Stimulated activated CD4-positive, alpha-beta T cell treated with anti-CD3 and anti-CD28 coated beads, Interleukin-4, amount 100 ng/mL, for 24 hours (primary cell): ENCODE measurements at places on chromosomes 16 and 17.
A peak's percentile ranks its signal among the peaks of the same experiment; 100 is the strongest.

GRCh38 chr17:43864161-43864984 is 17.4 kb downstream of the CD300LG start:
- no peak for DNase-seq

DNA sequence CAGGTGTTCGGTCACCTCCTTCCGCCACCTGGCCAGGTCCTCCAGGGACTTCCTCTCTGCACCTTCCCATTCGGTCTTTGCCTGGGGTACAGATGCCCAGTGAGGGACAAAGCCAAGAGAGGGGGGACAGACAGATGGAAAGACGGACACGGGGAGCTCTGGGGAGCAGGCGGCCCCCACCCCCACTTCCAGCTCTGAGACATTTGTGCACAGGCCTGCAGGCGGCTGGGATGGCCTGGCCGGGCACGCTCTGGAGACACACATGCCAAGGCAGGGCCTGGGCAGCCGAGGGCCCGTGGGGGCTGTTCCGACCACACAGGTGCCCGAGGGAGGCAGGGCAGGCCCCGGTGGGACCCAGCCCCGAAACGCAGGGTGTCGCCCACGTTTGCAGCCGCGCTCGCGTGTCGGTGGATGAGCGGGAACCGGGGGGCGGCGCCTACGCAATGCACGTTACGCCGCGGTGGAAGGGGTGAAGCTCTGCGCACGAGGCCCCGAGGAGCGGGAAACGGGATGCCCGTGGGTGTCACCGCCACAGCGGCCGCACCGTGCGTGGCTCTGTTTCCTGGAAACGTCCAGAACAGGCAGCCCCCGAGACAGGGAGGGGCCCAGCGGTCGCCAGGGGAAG is 6.0 kb downstream of the PERCC1 start:
- DNase-seq: no peak

DNA sequence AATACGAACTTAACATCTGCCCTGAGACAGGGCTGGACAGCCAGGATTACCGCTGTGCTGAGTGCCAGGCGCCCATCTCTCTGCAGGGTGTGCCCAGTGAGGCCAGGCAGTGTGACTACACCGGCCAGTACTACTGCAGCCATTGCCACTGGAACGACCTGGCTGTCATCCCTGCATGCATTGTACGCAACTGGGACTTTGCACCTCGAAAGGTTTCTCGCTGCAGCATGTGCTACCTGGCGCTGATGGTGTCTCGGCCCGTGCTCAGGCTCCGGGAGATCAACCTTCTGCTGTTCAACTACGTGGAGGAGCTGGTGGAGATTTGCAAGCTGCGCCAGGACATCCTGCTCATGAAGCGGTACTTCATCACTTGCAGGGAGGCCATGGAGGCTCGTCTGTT is 33.7 kb downstream of the CDRT15L2 start:
- no peak for DNase-seq

DNA sequence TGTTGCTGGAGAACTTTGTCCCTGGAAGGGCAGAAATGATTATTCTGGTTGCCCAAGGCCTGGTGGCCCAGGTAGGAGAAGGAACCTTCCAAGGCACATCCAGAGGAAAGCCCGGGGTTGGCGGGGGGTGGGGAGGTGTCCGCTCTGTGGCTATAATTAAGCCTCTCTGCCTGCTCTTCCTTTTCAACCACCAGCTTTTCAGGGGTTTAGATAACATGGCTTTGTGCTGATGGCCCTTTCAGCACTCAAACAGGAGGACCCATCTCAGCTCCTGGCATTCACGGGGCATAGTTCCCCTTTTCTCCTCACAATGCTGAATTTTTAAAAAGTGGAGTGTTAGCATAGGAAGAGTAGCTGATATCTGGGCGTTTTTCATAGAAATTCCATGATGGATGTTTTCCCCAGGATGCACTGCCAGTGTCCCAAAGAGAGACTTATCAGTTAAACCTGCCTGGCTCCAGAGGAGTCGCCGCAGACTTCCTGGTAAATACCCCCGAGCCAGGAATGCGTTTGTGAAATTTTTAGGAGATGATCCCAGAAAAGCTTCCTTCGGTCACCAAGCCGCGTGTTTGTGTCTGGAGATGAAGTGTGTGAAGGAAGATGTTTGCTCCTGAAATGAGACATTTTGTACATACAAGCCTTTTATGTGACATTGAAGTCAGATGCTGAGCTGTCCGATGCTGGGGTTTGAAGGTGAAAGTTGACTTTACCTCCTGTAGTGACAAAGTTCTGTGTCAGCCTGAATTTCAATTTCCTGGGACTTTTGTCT is 188.5 kb downstream of the MSI2 start:
- no peak for DNase-seq

- DNase-seq: no peak
Observed at GRCh38 chr17:61744804-61745203, 118.5 kb downstream of the BRIP1 start.

DNA sequence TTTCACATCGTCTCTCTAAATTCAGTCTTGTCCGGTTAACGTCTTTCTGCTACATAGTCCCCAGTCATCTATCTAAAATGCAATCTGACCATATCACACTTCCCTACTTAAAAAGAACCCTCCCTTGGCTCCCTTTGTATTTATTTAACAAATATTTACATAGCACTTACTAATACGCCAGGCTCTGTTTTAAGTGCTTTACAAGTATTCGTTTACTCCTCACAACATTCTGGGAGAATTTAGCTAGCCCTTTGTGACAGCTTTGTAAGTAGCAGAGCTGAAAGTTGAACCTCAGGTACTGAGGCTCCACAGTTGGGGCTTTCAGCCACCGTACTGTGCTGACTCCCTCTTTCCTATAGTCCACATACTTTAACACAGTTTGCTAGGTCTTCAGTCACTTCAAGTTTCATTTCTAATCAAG is 9.2 kb downstream of the PAFAH1B1 start:
- DNase-seq: no peak

DNA sequence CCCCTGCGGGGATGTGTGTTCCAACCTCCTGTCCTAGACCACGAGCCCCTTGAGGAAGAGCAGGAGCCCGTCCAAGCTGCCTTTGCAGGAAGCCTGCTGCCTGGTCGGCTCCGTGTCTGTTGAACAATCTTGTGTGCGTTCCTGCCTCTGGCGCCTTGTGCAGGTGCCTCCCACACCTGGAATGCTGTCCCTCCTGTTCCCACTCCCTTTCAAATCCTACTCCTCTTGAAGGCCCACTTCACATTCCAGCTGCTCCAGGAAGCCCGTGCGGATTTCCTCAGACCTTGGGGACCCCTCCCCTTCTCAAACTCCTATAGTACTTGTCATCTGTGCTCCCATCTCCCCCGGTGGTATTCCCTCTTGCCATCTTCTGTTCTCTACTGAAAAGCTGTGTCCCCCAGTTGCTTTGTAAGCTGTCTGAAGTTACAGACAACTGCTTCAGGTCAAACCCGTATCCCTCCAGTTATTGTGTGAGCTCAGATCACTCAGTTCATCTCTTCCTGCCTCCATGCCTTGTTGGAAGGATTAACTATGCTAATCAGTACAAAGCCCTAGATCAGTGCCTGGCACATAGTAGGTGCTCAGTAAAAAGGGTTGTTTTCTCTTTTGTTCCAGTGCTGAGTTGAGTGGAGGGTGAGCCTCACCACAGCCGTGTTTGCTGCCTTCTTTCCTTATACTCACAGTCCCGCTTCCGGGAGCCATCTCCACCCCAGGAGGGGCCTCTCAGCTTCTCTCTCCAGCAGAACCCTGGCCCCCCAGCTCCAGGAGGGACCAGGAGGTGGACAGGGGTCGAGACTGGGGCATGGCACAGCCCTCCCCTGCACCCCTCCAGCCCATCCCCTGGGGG is 241.8 kb upstream of the CIBAR2 start:
- DNase-seq: no peak

DNA sequence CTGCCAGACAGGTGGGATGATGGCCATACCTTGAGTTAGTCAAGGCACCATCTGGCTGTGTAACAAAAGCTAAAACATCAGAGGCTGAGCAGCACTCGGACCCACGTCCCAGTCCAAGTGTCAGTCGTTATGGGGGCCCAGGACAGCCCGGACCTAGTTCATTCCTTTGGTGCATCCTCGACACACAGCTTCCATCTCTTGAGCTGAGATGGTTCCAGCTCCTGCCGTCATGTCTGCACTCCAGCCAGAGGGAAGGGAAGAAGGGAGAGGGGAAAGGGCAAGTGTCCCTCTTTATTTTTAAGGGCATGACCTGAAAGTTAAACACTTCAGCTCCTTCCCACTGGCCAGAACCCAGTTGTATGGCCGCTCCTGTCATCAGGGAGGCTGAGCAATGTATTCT is 218.0 kb downstream of the SEC14L1 start:
- no peak for DNase-seq

GRCh38 chr17:13031718-13032350 is 14.0 kb upstream of the ELAC2 start:
- peak; percentile 60 for DNase-seq

DNA sequence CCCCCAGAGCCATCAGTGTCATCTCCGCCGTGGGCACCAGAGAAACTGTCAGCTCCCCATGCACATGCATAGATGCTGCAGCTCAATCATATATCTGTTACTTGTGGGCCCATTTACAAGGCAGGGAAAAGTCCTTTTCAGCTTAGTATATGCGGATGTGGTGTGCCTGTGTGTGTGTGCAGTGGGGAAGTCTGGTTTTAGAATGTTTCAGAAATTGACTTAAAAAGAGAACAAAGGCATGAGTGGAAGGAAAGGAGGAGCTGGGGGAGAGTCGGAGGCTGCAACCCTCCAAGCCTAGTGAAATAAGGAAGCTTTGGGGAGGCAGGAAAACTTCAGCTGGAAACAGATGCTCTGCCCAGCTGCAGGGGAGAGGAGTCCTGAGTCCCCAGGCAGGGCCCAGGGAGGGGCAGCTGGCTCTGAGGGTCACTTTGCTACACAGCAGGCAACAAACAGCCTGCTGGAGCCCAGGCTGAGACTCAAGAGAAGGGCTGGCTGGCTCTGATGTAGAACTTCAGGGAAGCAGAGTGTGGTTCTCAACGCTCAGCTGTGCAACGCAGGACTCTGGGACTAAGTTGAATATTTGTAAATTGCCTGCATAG is 11.1 kb upstream of the CD300LD start:
- DNase-seq: no peak

DNA sequence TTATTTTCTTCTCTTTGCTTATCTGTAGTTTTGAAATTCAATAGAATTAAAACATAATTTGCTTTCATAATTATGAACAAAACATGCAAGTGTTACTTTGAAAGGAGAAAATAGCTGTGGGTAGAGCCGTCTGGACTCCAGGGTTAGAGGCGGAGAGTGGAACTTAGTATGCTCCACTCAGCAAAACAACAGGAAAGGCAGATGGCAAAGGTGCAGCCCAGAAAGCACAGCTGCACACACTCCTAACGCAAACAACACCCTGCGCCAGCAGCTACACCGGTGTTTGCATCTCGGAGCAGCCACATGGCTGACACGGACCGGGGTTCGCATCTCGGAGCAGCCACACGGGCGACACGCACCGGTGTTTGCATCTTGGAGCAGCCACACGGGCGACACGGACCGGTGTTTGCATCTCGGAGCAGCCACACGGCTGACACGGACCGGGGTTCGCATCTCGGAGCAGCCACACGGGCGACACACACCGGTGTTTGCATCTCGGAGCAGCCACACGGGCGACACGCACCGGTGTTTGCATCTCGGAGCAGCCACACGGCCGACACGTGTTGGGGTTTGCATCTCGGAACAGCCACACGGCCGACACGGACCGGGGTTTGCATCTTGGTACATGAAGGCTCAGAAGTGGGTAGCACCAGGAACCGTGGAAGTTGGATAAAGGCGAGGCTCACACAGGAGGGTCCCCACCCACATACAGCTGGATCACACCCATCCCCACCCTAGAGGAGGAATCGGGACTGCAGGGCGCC is 12.2 kb upstream of the CAPN15 start:
- no peak for DNase-seq

DNA sequence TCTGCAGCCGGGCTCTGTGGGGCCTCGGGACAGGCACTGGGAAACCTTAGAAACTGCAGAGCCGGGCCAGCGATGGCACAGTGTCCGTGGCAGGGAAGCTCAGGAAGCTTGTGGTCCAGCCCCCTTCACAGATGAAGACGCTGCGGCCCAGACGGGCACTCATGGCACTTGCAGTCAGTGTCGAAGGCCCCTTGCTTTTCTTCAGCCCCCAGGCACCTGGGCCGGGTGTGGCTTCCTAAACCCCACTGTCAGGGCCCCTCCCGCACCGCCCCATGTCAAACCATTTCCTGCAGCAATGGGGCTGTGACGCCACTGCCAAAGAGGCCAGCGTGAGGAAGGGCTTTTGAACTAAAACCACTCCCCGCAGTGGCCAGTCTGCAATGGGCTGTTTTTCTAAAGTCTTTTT is 164.0 kb downstream of the LAT start:
- DNase-seq: peak; percentile 52

DNA sequence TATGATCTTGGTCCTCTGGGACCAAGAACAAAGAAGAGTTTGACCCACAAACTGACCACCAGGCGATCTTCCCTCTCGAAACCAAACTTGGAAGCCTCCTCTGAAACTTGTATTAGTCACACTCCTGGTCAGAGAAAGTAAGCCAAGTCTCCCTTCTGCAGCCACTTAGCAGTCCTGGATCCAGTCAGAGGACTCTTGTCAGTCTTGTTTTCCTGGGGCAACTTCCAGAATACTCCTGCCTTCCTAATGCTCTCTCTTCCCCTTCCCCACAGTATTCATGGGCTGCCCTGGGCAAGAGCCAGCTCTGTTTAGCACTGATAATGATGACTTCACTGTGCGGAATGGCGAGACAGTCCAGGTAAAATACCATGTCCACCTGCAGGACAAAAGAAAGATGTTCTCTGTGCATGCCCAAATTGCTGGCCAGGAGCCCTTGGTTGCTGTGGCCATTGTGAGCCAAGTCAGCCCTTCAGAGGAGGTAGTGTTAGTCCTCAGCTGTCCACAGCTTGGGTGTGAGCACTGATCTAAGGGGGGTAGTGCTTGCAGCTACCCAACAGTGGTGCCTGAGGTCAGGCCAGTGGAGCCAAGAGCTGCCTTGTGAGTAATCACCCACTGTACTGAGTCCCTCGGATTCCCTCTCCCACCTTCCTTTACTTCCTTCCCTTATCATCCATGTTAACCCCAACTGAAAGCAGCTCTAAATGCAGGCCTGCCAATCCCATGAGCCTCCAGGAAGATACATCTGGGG is 31.2 kb downstream of the CDH3 start:
- no peak for DNase-seq

DNA sequence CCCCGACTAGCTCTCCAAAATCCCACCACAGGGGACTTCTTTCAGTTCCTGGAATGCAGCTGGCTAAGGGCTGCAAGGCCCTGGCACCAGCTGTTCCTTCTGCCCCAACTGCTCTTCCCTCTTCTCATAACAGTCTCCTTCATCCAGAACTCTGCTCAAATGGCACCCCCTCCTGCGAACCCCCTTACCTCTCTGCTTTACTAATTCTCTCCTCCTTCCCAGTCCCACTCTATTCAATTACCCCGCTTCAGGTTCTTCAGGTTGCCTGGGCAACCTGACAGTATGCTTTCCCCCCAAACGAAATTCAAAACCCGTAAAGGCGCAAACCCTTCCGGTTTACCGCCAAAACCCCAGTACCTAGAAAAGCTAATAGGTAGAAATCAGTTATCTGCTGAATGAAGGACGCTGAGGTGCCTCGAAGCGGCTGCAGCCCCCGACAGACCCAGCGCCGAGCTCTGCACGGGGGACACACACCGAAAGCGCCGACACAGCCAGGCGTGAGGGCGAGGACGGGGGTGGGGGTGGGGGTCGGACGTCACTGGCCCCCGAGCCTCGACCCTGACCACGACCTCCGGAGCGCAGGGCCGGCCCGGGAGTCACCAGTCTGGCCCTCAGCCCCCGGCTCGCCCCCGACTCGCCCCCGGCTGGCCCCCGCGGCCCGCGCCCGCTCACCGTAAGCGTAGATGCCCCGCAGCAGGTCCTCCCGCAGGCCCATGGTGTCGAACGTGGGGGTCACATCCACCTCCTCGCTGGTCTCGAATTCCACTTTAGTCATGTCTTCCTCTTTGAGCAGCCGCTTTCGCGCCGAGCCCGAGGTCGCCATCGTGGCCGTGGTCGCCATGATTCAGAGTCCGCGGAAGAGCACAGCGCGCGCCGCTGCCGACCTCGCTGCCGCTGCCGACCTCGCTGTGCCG is 550 bp downstream of the EIF4A3 start:
- DNase-seq: peak; percentile 13
